ENCODE measurements at places on chromosomes 7 and 10.
A peak's percentile ranks its signal among the peaks of the same experiment; 100 is the strongest.

DNA sequence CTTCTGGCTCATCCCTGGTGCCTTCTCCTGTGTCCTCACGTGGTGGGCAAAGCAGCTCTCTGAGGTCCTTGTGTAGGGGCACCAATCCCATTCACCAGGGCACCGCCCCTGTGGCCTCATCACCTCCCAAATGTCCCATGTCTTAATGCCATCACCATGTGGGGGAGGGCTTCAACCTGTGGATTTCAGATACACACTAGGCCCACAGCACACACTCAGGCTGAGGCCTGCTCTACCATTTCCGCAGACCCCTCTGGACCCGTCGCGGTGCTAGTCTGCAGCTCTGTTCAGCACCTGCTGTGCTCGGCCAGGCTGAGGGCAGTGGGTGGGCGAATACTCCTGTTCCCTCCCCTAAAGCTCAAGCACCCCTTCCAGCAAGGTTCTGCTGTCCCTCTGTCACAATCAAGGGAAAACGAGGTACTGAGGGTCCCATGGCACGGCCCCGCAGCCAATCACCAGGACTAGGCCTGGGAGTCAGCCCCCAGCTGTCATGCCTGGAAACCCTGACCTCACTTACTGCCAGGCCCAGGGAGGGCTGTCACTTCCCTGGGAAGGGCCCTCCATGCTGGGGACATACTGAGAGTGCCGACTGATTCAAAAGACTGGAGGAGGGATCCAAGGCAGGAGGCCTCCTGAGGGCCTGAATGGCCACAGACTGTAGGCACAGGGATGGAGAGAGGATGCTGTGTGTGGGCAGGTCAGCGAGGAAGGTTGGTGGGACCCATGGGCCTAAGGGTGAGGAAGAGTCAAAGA, 123.8 kb upstream of the RET start:
- DNase-seq: no peak

GRCh38 chr7:146346096-146346495, 229.5 kb downstream of the CNTNAP2 start:
- no peak for DNase-seq

GRCh38 chr10:31659665-31660064, 269.0 kb downstream of the ARHGAP12 start:
- no peak for DNase-seq

DNA sequence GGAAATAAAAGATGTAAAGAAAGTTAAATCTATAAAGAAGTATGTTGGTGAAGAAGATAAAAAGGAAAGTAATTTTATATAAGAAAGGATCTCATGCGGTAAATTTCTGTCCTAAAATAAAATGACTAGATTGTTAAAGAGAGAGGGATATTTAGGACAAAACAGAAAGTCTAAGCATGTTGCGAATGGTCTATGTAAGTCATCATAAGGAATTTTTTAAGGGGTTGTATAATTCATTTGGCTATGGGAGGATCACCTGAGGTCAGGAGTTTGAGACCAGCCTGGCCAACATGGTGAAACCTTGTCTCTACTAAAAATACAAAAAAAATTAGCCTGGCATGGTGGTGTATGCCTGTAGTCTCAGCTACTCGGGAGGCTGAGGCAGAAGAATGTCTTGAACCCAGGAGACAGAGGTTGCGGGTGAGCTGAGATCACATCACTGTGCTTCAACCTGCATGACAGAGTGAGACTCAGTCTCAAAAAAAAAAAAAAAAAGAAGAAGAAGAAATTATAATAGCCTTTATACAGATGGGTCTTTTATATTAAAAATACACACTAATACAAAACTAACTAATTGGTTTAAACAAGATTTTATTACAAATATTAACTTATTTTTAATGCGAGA, 294.3 kb downstream of the MAGI2 start:
- DNase-seq: no peak

- no peak for DNase-seq
These were observed 92.2 kb downstream of the GRK5 start for GRCh38 chr10:119299531-119299930.

DNA sequence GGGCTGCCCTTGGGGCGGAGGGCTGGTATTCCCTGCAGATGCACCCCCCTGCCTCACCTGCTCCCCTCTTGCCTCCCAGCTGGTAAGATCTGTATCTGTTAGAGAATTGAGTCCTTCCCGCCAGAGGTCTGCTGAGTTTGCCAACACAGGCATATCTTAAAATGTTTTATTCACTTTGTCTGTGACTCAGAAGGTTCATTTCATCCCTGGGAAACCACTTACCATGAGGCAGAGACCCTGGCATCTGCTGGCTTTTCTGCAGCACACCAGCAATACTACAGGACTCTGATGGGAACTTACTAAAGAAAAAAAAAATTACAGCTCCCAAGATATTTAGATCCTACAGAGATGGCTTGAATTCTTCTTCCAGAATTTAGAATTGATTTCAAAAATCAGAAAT, 131.3 kb downstream of the PLPP4 start:
- no peak for DNase-seq

GRCh38 chr10:70589762-70590654, 12.5 kb downstream of the PRF1 start:
- no peak for DNase-seq

- no peak for DNase-seq
These were observed 521.5 kb downstream of the SUGCT start for GRCh38 chr7:40656349-40656748.

DNA sequence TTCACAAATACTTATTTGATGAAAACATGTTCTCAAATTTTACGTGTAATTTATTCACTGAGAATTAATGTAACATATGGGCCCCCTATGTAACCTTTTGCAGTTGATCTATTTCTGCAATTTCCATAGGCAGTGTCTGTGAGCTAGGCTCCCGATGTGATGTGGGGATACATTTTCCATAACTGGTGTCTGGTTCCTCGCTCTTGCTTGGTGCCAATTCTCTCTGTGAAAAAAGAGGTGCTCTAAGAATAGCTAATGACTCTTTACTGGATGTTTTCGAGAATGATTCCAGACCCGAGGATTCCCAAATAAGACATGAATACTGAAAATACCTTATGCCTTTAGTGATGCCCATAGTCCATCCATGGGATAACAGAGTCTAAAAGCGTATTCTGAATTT, 286.7 kb upstream of the FZD8 start:
- no peak for DNase-seq

- DNase-seq: peak; percentile 12
These were observed 42.3 kb upstream of the FOXI2 start for GRCh38 chr10:127694580-127695193.

- no peak for DNase-seq
These were observed 55.2 kb downstream of the MAGI2 start for GRCh38 chr7:79398138-79398749.

GRCh38 chr7:38550836-38551235, 80.3 kb downstream of the AMPH start:
- DNase-seq: no peak

DNA sequence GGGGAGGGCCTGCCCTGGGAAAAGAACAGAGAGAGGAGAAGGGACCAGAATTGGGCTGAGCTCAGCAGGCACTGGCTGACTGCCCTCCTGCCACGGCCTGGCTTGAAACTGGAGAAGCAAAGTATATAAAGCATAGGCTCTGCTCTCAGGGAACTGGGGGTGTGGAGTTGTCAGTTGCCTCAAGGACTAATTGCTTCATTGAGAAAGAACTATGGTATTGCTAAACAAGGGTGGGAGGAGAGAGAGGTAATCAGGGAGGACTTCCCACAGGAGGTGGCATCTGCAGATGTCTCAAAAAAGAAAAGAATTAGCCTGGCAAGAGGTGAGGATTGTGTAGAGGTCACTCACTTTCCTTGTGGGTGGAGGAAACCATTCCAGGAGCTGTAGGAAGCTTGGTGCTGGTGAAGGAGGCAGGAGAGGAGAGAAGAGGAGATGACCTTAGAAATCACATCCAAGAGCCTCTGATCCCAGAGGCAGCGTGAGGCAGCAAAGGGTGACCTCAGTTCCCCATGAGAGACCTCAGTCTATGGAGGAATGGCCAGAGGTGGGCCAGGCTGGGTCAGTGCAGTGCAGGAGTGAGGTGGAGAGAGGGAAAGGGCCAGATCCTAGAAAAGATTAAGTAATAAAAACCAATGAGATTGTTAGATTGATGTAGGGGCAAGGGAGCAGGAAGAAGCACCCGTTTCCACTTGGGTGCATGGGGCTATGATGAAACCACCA, 2.4 kb downstream of the PILRB start:
- DNase-seq: no peak

- no peak for DNase-seq
These were observed 174.7 kb downstream of the GATA3 start for GRCh38 chr10:8229153-8229552.

DNA sequence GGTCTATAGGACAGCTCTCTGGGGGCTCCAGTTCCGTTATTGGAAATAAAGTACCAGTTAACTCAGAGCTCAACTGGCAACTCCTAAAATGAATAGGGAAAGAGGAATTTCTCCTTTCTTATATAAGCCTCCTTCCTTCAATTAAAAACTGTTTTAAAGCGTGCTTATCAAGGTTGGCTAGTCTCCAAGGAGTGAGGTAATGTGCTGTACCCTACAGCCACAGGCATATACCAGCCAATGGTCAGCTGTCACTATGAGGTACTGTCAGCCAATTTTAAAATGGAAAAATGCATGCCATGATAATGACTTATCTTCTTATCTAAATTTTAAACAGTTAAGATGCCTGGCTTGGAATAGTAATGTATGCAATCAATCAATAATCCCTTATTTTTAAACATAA, 76.2 kb downstream of the PLCE1 start:
- no peak for DNase-seq

DNA sequence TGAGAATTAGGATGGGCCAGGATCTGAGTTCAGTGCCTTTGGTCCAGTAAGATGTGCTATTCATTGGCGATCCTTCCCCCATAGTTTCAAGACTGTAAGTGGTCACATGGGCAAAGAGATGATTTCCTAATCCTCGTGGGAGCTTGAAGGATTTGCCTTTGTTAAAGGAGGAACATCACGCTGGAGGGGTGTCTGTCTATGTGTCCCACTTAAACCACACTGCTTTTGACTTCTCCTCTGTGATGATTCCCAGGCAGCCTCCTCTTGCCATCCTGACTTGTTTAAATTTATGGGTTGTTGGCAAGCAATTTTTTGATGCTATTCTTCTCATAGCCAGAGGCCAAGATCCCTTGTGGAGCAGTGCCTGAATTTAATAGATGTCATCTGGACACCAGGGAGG, 154.0 kb downstream of the TCF7L2 start:
- DNase-seq: no peak

GRCh38 chr7:80526472-80526871, 14.6 kb upstream of the GNAT3 start:
- DNase-seq: no peak

- DNase-seq: no peak
These were observed 3.6 kb downstream of the C10orf67 start for GRCh38 chr10:23341004-23341403.

DNA sequence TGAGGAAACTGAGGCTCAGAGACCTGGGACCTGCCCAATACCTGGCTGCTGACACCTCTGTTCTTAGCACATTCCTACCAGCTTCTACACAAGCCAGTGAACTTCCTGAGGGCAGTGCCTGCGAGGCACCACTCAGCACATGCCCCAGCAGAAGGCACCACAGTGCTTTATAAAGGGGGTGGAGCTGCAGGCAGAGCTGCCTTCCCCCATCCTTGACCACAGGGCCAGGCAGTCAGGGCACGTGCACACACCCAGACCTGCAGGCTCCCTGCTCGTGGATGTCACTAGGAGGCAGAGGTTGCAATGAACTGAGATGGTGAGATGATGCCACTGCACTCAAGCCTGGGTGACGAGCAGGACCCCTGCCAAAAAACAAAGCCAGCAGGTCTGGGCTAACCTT, 39.2 kb upstream of the TUBB8 start:
- no peak for DNase-seq

DNA sequence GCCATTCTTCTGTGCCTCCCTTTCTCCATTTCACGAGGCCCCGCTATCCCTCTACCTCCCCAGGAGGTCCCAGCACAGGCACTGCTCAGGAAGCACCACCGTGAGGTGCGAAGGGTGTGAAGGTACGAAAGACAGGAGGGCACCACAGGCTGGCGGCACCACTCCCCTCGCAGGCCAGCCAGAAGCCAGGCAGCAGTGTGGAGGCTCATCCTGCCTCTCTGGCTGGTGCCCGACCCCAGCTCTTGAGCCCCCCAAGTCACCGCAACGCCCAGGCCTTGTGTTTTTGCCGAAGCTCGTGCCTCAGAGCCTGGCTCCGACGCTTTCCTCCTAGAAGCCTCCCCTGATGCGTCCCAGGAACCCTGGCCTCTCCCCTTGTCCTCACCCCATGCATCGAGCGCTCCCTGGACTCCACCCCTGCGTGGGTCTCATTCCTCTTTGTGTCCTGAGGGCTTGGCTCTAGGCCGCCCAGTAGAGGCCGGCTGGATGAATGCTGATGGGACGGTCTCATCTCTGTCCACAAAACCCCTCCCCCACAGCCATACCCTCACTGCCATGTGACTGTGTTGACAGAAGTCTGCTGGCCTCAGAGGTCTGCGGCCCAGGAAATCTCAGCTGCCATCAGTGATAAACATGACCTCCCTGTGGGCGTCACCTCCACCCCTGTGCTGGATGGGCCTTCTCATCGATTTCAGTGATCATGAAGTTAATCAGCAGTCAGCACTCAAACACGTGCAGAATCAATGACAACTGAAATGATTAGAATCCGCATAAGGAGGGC, 19.3 kb downstream of the BRI3 start:
- DNase-seq: no peak

- DNase-seq: no peak
These were observed 154.6 kb upstream of the RHEB start for GRCh38 chr7:151674161-151674920.

DNA sequence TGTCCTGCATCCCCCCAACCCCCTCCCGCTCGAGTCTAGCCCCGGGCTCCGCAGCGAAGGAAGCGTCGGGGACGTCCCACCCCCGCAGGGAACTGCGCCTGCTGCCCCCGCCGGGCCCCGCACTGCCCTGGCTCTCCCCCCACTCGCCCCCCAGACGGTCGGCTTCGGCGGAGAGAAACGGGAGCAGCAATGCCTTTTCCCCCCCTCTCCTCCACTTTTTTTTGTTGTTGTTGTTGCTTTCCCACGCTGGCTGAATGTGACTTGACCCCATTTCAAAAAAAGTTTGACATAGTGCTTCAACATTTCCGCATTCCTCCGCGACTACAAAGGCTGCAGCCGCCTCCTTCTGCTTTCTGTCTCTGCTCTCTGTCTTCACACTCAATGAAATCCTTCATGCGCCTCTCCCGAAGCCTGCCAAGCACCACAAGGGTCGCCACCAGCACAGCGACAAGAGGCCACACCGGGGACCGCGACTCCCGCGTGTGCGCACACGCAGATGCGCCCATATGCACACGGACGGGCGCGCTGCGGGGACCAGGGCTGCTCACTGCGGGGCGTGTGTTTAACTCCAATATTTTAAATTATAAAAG, 1.0 kb downstream of the CDK6 start:
- DNase-seq: no peak

Data from GM19239 (cell line).